T-helper 17 cell (primary cell): ENCODE measurements at places on chromosomes 11 and 22. TPM values are rescaled to one million over a fixed set of nuclear protein-coding genes. Genes with fewer than 3 reads are reported as not detected.

DBX1 gene
- not detected for total RNA-seq

OR8I2 gene
- total RNA-seq, result not detected

DGCR6L gene
- 29.2 TPM for total RNA-seq

C22orf15 gene
- total RNA-seq, result 0.30 TPM

NPAS4 gene
- total RNA-seq, result not detected

OR8D4 gene
- not detected for total RNA-seq

CLMP gene
- 0.67 TPM for total RNA-seq

UCP3 gene
- 6.0 TPM for total RNA-seq

DNA sequence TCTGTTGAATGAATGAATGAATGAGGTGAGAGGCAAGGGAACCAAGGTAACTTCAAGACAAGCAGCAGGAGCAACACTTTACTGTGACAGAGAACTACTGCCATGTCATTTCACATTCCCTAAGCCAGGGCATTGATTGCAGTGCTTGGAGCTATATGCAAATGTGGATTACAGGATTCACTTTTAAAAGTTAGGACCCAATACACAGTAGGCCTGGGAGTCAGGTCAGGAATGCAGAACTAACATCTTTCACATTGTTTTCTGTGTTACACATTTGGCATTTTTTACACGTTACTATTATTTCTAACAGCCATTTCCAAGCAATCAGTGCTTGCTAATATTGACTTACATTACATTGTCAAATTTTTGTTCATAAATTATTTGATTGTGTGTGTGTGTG lies 26.2 kb upstream of the ME3 start:
- DNase-seq, result no peak

DNA sequence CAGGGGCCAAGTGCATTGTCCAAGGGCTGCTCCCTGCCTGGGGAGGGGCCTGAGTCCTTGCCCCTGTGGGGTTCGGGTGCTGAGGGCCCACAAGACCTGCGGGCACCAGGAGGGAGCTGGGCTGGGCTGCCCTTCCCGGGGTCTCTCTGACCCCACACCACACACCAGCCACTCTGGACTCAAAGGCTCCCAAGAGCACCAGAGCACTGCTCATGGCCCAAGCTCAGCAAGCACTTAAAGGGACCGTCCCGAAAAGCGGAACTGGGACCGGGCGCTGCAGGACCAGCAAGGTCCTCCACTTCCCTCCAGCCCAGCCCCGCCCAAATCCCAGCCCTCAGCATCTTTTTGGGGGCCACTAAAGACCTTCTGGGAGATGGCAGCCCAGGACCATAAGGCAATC lies 5.3 kb downstream of the LSP1 start:
- DNase-seq, result no peak

DNA sequence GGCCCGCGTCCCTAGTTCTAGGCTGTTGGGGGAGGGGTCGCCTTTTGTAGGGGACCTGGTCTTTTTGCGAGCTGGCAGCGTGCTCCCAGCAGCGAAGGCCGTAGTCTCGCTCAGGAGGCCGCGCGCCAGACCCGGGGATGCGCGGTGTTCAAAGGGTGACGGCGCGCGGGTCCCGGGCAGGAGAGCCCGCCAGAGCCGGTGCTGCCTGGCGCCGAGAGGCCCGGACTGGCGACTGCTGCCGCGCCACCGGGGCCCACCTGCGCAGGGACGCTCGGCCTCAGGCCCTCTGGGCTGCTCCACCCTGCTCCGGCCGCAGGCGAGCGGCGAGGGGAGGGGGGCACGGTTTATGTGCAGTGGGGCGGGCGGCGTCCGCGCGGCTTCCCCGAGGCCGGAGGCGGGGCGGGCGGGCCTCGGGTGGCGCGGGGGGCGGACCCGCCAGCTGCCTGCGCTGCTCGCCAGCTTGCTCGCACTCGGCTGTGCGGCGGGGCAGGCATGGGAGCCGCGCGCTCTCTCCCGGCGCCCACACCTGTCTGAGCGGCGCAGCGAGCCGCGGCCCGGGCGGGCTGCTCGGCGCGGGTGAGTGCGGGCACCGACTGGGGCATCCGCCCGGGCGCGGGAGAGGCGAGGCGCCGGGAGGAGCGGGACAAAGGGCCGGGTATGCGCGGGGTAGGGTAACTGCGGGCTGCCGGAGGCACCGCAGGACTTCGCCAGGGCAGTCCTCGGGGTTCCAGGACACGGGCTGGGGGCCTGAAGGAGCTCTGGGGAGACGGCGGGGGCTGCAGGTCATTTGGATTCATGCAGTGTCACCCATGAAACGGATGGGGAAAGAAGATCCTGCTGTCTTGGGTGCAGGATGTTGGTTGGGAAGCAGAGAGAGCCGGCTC lies at the start of gene PRSS23:
PRSS23 (plus strand) TSS at position 467 of the 884 bp plus-strand sequence. CDS start 7,102 bp downstream, outside the sequence.
- DNase-seq, result no peak

- no peak for DNase-seq
Observed at GRCh38 chr22:27775087-27775698, 26.4 kb downstream of the MN1 start.

GRCh38 chr22:43036282-43036829 lies 21.4 kb upstream of the PACSIN2 start:
- DNase-seq, result no peak

DNA sequence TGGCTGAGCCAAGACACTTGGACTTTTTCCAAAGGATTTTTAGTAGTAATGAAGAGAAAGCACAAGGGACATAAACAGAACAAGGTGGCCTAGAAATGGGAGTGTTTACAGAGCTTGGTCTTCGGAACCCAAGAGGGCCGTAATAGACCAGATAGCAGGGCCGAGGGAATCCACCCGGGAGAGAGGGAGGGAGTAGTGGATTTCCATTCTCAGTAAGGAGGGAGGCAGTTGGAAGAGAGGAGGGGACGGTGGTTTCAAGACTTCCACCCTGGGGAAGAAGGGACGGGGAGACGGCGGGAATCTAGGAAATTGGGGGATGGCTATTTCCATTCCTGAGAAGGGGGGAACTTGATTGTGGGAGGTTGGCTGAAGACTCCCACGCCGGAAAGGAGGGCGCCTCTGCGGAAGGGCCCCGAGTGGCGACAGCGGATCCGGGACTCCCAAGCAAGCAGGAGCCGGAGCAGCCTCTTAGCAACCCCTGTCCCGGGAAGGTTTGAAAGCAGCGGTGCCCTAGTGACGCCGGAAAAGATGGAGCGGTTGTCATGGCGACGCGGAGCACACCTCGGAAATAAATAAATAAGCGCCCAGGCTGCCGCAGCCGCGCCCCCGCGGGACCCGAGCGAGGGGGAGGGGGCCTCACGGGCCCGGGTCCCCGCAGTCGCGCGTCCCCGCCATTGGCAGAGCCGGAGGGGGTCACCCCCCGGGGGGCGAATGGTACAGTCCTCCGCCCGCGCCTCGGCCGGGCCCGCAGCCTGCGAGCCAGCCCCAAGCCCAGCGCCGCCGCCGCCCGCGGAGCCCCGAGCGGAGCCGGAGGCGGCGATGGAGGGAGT lies 31.6 kb downstream of the EIF3F start:
- DNase-seq, result peak; percentile 77

DNA sequence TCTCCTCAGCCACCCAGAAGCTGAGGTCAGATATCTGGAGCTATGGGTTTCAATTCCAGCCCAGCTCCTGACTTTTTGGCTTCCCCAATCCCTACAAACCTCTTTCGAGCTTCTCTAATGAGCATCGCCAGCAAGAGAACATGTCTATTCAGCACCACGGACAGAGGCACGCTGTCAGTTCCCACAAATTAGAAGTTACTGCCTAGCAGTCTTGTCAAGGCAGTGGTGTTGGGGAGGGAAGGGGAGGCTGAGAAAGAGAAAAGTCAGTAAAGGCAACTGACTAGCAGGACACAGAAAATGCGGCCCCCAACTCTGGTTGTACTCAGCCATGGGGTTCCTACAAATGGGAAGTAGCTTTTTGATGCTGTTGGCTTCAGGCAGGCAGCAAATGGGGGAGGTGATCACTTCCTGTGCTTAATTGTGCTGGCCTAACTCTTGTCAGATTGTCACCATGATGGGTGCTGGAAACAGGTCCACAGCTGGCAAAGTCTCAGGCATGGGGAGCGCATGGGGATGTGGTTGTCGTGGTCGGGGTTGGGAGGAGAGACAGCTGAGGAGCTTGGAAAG lies 205.9 kb downstream of the ST3GAL4 start:
- DNase-seq, result no peak
